ENCODE measurements at places on chromosomes 16 and 17.

DNA sequence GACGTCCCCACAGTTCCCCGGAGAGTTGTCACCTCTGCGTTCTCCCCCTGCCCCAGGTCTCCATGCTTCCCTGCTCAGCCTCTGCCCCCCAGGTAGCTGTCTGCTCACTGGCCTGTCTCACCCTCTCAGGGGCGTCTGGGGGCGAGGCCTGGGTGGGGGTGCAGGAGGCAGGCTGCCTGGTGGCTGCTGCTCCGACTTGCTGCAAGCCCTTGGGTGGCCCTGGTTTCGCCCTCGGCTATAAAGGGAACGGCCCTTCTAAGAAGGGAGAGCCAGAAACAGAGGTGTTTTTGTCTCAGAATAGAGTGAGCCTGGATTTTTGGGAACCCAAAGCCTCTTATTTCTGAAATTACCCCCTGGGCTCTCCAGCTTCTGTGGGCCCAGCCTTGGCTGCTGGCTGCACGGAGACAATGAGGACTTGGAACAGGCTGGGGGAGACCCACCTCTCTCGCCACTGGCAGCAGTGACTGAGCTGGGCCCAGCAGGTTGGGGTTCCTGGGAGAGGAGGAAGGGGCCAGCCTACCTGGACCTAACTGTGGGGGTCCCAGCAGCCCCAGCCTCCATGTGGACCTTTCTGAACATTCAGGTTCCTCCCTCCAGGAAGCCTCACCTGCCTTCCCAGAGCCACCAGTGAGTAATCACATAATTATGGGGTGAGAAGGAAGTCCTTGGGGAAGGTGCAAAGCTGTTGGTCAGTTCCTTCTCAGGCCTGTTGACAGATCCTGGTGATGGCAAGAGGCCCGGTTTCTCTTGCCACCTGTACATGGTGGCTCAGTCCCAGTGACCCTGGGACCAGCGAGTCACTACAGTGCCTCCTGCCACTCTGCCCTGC, 15.5 kb upstream of the SPNS2 start:
- no peak for DNase-seq

DNA sequence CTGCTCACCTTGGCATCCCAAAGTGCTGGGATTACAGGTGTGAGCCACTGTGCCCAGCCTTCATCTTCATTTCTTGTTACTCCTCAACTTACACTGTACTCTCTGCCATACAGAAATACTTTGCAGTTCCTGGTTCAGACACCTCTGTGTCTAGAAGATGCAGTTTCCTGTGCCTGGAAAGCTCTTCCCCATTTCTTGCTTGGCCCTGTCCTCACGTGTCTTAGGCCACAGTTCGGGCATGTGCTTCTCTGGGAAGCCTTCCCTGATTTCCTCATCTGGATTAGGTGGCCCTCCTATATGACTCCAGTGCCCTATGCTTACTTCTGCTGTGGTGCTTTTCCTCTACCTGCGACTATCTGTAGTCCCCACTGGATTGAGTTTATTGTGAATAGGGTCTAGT, 26.5 kb upstream of the CDR2 start:
- DNase-seq, result no peak

DNA sequence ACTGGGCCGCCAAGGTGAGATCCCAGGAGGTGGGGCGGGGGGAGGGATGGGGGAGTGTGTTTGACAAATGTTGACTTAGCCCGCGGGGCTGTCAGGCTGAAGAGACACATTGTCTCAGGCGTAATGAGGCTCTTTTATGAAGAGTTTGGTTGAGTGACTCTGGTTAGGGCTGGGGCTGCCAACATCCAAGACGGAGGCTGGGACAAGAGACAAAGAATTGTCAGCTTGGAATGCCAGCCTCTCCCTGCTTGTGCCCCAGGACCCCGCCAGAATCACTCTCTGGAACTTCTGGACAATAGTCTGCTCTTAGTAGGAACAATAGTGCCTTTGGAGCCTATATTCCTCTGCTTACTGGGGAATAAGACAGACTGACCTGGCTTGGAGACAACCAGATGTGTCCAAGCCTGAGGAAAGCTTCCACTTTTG, 24.0 kb downstream of the PCTP start:
- no peak for DNase-seq

- peak; percentile 74 for DNase-seq
These were observed 22.2 kb upstream of the PEMT start for GRCh38 chr17:17613708-17614114.

DNA sequence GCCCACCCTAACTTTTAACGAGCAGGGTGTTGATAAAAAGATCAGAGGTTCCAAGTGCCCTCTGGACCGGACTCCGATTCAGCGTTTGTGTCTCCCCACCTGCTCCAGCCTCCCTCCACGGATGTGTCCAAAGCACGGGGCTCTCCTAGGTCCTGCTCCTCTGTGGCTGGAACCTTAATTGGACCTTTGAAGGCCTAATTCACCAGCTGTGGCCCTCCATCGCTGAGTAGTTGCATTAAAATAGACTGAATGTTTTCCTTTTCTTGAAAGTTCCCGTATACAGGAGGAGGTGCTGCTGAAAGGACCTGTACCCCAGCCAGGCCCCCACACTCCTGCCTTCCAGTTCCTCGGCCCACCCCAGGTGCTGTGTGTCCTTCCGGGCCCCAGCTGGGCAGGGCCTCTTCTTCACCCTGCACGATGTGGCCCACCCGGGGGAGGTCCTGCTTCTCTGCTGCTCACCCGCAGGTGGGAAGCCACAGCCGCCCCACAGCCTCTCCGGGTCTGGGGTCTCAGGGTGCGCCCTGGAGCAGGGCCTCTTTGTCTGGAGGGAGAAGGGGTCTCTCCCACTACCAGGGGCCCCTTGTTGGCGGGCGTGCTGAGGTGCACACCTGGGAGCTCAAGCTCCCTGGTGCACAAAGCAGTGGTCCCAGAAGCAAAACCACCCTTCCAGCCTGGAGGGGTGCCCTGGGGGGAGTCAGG, 1.3 kb upstream of the CACNA1H start:
- no peak for DNase-seq

GRCh38 chr17:61875804-61876203, 12.5 kb upstream of the BRIP1 start:
- DNase-seq, result no peak

DNA sequence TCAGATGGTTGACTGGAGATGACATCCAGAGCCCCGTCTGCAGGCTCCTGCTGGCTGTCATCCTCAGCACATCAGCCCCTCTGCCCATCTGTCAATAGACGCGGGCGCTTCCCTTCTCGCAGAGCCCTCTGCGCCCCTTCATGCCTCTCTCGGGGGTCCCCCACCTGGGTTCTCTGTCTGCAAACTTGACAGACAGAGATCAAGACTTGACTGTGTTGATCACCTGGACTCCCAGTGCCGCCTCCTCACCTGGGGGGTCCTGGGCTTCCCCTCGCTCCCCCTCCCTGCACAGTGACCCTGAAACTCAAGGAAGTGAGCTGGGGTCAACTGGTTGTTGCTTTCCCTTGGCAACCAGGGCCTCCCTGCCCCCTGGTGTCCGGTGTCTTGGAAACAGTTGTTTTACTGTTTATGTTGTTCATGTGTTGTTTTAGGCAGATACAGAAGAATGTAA, 31.9 kb downstream of the RNF213 start:
- DNase-seq, result no peak

DNA sequence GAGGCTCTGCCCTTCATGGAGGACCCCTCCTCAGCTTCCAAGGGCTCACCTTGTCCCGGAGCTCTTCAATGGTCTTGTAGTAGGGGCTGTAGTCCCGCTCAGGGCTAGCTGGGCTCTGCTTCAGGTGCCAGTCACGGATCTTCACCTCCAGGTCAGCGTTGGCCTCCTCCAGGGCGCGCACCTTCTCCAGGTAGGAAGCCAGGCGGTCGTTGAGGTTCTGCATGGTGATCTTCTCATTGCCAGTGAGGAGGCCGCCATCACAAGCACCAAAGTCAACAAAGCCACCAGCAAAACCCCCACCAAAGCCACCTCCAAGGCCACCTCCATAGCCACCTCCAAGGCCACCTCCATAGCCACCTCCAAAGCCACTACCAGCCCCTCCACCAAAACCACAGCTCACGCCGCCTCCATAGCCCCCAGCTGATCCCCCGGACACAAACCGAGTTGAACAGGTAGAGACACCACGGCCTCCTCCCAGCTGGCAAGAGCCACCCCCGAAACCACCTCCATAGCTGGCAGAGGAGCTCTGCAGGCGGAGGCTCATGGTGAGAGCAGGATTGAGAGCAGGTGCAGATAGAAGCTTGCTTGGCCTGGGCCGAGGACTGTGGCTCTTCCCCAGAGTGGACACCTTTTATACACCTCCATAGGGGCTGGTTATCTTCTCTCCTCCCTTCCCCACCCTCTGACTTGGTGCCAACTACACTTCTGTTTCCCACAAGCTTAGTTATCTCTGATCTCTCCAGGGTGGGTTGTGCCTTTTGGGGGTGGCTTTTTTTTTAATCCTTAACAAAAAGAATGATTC, at the start of gene KRT13:
KRT13 (minus strand) TSS at position 606 of the 802 bp plus-strand sequence; CDS start at position 544, 62 bp downstream.
- DNase-seq, result no peak

DNA sequence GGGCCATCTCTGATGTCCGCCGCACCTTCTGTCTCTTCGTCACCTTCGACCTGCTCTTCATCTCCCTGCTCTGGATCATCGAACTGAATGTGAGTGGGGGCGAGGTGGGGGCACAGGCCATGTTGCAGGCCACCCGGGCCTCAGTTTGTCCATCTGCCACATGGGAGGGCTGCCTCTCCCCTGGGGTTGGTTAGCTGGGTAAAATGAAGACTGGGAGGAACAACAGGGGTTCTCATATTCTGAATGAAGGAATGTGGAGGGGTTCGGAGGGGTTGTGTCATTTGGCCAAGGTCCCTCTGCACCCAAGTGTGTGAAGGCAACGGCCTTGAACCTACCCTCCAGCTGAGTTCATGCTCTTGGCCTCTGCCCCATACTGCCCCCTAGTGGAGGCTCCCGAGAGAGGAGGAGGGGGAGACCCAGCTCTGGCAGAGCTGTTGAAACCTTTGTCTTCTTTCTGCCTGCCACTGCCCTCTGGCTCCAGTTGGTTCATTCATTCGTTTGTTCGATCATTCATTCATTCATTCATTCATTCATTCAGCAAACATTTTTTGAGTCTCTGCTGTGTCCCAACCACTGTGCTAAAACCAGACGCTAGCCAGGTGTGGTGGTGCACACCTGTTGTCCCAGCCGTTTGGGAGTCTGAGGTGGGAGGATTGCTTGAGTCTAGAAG, 11.4 kb upstream of the TCAP start:
- DNase-seq, result peak; percentile 45

DNA sequence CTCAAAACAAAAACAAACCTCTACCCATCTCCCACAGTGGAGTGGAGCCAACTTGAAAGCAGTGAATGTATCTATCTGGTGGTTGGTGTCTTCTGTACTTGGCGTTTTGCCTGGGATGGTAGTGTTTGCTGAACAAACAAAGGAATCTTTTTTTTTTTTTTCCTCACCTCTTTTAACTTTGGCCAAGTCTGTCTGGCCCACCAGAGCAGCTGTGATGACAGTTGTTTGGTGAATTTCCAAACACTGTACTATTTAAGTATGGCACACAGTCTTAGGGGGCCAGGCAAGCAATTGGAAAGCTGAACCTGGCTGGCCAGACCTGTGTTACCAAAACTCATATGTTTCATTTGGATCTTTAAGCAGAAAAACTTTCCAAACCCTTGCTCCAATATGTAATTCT, 101.8 kb upstream of the CDH13 start:
- no peak for DNase-seq

DNA sequence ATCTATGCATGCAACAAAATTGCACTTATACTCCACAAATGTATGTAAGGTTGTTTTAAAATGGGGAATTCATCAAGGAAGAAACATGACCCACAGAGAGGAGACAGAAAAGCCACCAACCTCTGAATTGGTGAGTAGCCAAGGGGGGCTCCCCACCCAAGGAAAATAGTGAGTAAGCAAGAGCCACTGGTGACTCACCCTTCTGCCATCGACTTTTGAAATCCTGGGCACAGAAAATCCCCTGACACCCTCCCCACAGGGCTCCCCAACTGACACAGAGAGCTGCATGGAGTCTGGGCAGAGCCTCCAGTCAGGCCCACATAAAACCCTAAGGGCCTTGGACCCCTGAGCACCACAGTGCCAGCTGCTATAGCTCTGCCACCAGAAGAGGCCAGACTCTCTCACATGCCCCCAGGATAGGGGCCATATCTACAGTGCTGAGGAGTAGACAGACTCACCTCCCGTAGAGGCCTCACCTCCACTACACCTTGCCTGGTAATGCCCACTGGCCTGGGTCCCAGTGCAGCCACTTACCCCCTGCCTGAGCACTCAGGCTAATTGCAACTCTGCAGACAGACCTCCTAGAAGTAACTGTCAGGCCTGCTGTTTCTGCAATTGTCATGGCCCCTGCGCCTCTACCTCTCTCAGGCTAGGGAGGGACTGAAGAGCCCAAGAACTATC, 244.7 kb upstream of the WSB1 start:
- no peak for DNase-seq

GRCh38 chr16:85416228-85417109, 196.7 kb upstream of the GSE1 start:
- no peak for DNase-seq

DNA sequence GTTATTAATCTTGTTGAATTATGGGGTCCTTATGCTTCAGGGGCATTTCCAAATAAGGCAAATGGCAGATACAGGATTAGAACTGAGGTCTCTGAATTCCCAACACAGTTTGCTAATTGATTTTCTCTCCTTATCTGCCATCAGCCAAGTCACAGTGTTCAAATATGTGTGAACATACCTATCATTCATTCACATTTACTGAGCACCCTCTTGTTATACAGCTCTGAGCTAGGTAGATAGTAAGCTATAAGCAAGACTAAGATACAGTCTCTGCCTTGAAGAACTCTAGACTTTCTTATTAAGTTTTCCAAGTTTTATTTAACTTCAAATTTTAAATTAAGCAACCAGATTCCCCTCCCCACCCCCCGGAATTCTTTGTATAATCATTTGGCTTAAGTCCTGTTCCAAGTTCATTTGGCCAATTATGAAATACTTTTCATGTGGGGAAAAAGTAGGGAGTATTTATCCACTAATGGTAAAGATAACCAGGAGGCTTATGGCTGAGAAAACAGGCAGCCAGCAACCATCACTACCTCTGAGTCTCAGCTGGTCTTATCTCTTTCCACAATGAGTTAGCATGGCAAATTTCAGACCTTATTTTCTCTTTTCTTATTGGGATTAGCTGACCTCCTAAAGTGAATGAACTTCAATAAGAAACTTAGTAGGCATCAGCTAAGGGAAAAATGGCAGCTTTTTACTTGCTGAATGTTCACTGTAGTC, 31.4 kb upstream of the CORO6 start:
- DNase-seq, result peak; percentile 84

- DNase-seq, result no peak
These were observed 115.3 kb upstream of the SOX9 start for GRCh38 chr17:72005332-72006163.

- DNase-seq, result no peak
These were observed 7.5 kb downstream of the RSL1D1 start for GRCh38 chr16:11843861-11844260.
